ENCODE measurements at places on chromosomes 7 and 10.

GRCh38 chr7:54946764-54947163 is 72.1 kb upstream of the EGFR start:
- DNase-seq, result no peak

DNA sequence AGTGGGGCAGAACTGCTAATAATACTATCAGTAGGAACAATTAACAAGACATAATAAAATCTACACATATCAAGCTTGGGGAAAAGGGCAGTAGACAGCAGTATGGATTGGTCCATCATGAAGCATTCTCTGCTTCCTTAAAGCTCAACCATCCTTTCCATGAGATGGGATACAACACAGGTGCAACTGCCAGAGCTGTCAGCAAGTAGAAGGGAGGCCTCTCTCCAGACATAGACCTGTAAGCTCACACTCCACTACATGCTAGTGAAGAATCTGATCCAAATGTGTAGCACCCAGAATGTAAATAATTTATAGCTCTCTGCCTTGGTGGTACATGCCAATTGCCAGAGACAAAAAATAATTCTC is 41.5 kb upstream of the ANAPC16 start:
- no peak for DNase-seq

DNA sequence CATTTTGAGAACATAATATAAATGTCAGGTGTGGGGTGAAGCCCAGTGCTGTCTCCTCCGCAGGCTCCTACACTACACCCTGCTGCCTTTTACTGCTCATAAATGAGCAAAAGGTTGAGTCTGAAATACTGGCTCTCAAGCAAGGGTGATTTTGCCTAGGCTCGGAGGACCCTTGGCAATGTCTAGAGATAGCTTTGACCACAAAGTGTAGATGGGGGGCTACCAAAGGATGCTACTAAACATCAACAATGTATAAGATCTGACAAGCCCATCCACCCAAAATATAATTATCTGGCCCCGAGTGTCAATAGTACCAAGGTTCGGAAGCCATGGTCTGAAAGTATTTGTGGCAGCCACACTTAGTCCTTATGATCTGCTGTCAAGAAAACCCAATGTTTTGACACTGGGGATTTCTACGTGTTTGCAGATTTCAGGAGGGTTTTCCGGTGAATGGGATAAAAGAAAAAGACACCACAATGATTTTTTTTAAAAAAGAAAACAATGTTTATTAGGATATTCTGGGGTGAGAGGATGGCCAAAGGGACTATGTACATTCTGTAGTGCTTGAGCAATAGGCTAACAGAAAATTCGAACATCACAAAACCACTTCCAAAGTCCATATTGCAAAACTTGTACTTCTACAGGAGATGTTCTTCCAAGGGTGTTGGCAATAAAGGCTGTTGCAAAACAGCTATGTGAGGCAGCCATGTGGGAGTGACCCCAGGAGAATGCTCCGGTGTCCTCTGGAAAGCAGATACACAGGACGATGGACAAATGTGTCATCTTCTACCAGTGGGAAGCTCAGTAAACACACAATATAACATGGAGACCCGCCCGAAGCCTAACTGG is 216.3 kb downstream of the GFRA1 start:
- DNase-seq, result no peak

- no peak for DNase-seq
Observed at GRCh38 chr10:132437541-132437950, 40.5 kb downstream of the PWWP2B start.

DNA sequence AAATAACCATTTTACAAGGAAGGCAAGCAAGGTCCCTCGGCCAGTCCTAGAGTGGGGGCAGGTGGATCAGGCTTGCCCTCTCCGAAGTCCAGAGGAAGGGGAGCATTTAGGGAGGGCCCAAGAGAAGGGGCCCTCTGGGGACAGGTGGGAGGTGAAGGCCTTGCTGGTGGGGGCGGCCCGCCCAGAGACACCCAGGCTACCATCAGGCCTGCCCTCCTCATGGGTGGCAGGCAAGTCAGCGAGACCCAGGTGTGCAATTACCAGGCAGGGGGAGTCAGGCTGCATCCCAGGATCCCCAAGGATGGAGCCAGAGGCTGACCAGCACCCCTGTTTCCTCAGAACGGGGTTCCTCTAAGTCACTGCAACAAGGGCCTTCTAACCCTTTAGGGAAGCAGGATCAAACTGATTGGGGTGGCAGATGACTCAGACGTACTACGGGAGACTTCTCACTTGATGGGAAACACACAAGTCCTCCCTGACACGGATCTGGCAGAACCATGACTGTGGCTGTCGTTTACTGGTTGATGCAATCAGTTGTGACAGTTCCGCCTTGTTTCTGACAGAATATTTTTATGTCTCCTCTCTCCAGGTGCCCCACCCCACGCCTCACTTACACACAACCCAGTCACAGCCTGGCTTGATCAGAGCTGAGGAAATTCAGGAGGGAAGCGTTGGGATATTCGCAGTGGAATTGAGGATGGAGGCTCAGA is 8.2 kb downstream of the LOXL4 start:
- DNase-seq, result no peak

- DNase-seq, result no peak
Observed at GRCh38 chr7:36925207-36925606, 200.9 kb upstream of the AOAH start.

DNA sequence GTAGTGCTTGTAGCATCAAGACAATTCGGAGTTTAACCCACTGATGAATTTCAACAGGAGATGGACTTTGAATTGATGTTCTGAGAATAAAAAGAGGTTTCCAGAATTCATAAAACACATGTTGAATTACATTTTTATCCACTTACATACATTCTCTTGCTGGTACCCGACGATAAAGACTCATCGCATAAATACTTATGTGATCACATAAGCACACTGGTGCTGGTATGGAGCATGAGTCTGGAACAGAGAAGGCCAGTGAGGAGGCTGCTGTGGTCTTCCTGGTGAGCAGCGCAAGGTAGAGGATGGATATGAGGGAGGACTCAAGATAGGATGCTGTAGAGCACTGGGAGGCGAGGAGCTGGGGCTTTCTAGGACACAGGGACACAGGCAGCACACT is 109.0 kb downstream of the RNF216 start:
- DNase-seq, result no peak

- DNase-seq, result no peak
Observed at GRCh38 chr10:79422178-79422892, 23.1 kb downstream of the ZCCHC24 start.

- DNase-seq, result no peak
Observed at GRCh38 chr10:55287346-55287745, 486.3 kb upstream of the PCDH15 start.

- DNase-seq, result no peak
Observed at GRCh38 chr10:124020981-124021815, 72.2 kb downstream of the CHST15 start.
